ENCODE measurements at places on chromosomes 1 and 21.

- DNase-seq: no peak
Observed at GRCh38 chr1:97814121-97814520, 106.7 kb downstream of the DPYD start.

DNA sequence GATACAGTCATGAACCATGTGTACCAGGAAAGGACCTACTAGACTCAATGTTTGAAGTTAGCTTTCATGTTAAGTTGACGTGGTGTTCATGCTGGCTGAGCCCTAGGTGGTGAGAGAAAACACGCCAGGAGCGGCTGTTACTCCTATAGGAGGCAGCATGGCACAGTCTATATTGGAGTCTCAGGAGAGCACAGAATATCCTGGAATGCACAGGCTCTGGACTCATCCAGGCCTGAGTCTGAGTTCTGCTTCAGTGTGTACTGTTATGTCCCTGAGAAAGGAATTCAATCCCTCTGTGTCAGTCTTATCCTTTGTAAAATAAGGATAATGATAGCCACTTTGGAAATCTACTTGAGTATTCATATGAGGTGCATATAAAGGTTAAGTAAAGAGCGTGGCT, 41.2 kb downstream of the DPT start:
- no peak for DNase-seq

- DNase-seq: no peak
Observed at GRCh38 chr1:228691211-228691610, 44.1 kb upstream of the RHOU start.

- DNase-seq: no peak
Observed at GRCh38 chr1:207309745-207310273, 11.7 kb upstream of the CD55 start.
